ENCODE measurements at places on chromosomes 6 and 20.
A peak's percentile ranks its signal among the peaks of the same experiment; 100 is the strongest.

- peak; percentile 33 for DNase-seq
These were observed 138.9 kb downstream of the TMEM242 start for GRCh38 chr6:157184202-157185015.

DNA sequence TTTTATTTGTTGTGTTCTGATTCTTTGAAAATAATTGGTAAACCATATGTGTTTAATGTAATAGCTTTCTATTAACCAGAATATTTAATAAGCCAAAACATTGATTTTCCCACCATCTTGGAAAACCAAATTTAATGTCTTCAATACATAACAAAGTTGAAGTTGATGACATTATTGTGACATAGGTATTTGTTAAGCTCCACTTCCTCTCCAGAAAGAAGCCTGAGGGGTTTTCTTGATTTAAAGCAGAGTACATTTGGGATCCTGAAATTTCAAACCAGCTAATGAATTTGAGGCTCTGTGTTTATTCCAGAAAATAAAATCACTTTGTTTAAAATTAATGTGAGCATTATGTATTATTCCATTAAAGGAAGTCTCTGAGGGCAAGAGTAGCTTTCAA is 106.3 kb downstream of the PERP start:
- no peak for DNase-seq

DNA sequence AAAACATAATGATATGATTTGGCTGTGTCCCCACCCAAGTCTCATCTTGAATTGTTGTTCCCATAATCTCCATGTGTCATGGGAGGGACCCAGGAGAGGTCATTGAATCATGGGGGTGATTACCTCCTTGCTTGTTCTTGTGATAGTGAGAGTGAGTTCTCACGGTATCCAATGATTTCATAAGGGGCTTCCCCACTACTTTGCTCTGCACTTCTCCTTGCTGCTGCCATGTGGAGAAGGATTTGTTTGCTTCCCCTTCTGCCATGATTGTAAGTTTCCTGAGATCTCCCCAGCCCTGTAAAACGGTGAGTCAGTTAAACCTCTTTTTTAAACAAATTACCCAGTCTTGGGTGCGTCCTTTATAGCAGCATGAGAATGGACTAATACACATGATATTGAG is 156.8 kb upstream of the PLCB4 start:
- no peak for DNase-seq

DNA sequence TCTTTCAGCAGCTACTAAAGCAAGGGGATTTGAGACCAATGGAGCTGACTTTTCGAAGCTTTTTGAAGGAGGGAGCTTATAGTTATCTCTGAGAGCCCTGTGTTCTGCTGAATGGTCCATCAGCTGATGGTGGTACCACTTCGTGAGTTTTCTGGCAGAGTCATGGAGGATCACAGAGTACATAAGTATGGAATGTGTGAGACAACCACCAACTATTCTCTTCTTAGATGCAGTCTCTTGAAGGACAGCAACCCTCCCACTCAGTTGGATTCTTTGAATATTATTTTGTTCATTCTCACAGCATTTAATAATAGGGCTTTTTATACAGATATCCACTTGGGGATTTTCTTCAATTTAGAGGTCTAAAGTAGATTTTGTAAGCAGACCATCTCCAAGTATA is 75.3 kb downstream of the ELOVL2 start:
- DNase-seq, result no peak

- no peak for DNase-seq
These were observed 63.4 kb downstream of the PLG start for GRCh38 chr6:160765412-160765811.

DNA sequence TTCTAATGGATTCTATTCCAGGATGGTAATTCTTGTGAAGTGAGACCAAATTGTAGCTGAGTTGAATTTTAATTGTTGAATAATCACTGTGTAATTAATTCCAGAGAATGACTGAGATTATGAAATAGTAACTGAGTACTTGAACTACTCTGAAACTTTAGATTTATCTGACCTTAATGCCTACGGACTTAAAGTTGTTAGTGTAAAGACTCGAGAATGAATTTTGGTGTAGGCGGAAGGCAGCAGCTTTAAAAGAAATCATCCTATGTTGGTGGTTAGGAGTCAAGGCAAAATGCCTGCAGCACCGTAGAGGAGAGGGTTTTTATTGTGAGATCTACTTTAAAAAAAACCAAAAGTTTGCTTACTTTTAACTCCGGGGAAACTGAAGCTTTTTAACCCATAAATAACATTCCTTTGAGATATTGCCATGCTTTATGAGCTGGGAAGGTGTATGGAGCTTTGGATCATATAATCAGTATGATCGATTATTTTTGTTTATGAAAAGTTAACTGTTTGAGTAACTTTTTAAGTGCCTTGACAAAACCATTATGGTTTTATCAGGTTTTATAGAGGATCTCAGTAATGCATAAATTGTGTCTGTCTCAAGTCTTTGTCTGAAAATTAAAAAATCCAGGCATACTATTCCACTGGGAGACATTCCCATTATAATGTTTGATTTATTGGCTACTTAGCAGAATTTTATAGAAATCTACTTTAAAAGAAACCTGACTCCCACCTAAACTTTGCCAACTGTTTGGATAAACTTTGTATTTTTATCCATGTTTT is 46.1 kb downstream of the MYO6 start:
- no peak for DNase-seq

Measured in neuronal stem cell (in vitro differentiated cells).